ENCODE measurements at places on chromosomes 3 and 15. TPM values are rescaled to one million over a fixed set of nuclear protein-coding genes. Genes with fewer than 3 reads are reported as not detected.

The HDGFL3 gene
- total RNA-seq = 45.8 TPM

The ZNF80 gene
- 0.04 TPM for total RNA-seq

The CELF6 gene
- 1.2 TPM for total RNA-seq

DNA sequence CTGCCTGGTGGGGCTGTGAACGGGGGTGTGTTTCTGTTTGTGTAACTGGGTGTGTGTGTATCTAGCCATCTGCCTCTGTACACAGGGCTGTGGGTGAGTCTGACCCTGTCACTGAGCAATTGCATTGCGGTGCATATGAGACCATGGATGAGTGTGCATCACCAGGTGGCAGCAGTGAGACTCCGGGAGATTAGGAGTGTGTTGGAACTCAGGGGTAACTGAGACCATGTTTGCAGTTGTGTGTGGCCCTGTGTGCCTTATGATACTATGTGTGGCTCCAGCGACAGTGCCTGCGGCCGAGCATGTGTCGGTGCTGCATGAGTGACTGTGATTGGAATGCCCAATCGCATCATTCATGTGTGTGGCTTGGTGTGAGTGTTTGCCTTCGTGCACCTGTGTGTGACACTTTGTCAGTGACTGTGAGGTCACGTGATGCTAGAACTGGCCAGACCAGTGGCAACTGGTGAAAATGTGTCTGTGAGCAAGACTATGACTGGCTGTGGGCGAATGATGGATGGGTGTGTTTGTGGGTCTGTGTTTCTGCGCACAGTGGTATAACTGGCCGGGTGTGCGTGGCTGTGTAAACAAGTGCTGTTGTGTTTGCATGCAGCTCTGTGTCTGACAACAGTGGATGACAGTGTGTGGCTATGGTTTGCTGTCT, 14.0 kb downstream of the VILL start:
- H3K4me3 ChIP-seq = no peak overlapping the region
- H3K4me1 ChIP-seq = peaks cover 5% of the 10 kb centered on the region
- DNase-seq = peak; percentile 74
- no peak overlapping the region for H3K27ac ChIP-seq

GRCh38 chr3:176663837-176664831, 533.1 kb downstream of the TBL1XR1 start:
- H3K27me3 ChIP-seq = no peaks in the 10 kb centered on the region
- H3K27ac ChIP-seq = no peak overlapping the region
- H3K4me1 ChIP-seq = no peaks in the 10 kb centered on the region
- no peaks in the 10 kb centered on the region for H3K36me3 ChIP-seq

- no peak overlapping the region for H3K4me3 ChIP-seq
- DNase-seq = peak; percentile 94
- H3K27ac ChIP-seq = peak overlapping the region; percentile 76
Measured at GRCh38 chr3:56989169-56989976, 71.1 kb upstream of the SPATA12 start.
